ENCODE measurements at places on chromosomes 7 and 10.
A peak's percentile ranks its signal among the peaks of the same experiment; 100 is the strongest.

DNA sequence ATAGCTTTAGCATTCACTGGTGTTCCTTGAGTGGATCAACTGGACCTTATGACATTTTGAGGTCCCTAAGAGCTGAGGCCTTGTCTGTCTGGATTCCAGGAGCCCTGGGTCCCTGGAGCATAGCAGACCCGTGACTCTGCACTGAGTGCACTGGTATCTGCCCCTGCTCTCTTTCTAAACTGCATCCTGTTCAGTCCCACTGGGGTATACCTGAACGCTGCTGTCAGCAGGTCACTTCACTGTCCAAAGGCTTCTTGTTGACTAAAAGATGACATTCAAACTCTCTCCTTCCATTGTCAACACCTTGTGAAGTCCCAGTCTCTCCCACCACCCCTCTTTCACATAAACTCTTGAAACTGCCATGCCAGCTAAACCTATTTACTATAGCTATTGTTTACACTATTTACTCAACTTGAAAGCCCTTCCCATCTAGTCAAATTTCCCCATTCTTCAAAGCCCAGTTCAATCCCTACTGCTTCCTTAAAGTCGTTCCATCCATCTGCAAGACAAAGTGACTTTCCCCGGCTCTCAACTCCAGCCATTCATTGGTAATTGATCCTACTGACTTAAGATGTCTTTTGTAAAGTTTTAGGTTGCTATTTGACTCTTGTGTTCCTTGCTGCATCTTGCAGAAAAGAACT, 523.3 kb downstream of the KCNMA1 start:
- no peak for DNase-seq

DNA sequence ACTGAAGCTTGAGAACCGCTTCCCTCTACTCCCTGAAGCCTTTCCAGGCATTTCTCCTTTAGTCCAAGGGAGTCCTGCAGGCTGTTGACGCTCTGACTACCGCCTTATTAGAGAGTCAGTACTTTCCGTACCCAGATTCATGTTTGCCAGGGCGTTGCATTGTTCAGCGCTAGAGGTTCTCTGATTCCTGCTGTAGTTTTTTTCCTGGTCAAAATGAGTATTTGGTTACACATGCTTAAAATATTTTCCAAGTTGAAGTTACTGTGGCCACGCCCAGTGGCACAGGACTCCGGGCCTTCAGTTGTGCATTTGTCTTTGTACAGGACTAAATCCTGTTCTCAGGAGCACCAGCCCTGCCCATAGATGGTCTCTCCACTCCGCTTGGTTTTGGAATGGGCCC, 7.9 kb downstream of the MTURN start:
- DNase-seq: no peak

DNA sequence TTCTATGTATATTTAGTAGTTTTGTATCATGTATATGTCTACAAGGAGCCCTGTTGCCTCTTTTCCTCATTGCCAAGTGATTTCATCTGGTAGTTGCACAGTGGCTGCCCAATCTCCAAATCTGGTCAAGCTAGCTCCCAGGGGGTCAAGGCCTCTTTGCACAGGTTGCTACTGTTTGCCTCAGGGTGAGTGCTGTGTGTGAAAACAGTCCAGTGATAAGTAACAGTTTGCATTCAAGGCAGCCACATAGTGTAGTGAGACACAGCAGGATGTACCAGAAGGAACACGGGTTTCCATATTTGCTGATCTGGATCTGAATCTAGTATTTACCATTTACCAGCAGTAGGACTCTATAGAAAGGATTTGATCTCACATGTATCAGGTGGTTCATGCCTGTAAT, 13.3 kb upstream of the EPC1 start:
- no peak for DNase-seq

DNA sequence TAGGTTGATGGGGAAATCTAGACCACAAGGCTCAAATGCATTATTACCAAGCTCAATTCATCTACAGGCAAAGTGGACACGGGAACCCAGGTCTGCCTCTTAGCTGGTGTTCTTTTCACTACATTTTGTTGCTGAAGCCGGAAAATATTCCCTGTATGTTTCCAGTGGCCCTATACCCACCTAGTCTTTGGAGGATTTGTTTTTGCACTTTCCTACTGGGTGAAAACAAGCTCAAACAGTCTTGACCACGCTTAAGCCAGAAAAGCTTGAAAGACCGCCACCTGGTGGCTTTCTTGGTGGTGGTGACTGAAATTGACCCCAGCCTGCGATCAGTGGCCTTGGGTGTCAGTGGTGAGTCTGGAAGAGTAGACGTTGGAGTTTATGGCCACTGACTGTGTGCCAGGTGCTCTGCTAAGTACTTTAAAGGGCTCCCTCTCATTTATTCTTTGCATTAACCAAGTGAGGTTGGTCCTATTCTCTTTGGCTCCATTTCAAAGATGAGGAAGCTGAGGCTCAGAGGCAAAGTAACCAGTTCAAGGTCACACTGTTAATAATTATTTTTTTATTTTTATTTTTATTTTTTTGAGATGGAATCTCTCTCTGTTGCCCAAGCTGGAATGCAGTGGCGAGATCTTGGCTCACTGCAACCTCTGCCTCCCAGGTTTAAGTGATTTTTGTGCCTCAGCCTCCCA, 11.1 kb upstream of the CRTAC1 start:
- DNase-seq: peak; percentile 41

- DNase-seq: no peak
These were observed 174.0 kb downstream of the GFRA1 start for GRCh38 chr10:116099023-116099420.

- DNase-seq: no peak
These were observed 231.4 kb downstream of the DNAJB6 start for GRCh38 chr7:157568106-157568769.

DNA sequence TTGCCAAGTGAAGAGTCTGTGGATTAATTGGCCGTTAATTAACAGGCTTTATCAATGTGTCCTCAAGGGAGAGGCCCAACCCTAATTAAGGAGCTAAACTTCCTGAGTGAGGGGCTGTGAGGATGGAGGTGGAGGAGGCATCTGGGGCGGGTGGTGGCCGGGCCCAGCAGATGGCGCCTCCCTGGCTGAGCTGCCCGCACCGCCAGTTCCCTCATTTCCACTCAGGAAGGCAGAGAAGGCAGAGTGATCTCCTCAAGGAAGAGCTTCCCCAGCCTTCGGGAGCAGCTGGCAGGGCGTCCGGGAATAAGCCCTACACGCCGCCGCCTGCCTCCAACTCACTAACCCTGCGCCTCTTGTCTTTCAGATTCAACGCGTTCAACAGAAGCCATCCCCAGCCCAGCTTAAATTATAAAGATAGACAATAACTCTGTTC, 112.2 kb downstream of the CYTH3 start:
- peak; percentile 16 for DNase-seq

Data from CD4-positive, alpha-beta T cell treated with Interleukin-12 subunit alpha and Interleukin-12 subunit beta, for 1 hour (primary cell).